Activated T-cell treated with anti-CD3 and anti-CD28 coated beads for 48 hours (primary cell): ENCODE measurements at places on chromosomes 13 and 19.

DNA sequence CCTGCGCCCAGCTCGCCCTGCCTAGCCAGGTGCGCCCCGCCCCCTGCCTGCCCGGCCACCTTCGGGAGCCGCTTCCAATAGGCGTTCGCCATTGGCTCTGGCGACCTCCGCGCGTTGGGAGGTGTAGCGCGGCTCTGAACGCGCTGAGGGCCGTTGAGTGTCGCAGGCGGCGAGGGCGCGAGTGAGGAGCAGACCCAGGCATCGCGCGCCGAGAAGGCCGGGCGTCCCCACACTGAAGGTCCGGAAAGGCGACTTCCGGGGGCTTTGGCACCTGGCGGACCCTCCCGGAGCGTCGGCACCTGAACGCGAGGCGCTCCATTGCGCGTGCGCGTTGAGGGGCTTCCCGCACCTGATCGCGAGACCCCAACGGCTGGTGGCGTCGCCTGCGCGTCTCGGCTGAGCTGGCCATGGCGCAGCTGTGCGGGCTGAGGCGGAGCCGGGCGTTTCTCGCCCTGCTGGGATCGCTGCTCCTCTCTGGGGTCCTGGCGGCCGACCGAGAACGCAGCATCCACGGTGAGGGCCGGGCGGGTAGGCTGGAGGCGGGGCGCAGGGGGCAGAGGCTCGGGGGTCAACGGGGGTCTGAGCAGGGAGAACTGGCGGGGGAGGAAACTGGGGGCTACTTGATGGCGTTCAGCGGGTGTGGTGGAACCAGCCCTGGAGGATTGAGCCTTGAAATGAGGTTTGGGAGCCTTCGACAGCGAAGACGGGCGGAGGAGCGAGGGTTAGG is at the start of gene SPINT2:
Gene SPINT2 (plus strand): TSS at position 88 of the 727 bp plus-strand sequence. CDS start 320 bp downstream, at position 408.
- peak; percentile 42 for DNase-seq

GRCh38 chr19:10878253-10878652 is 6.9 kb downstream of the CARM1 start:
- no peak for DNase-seq

DNA sequence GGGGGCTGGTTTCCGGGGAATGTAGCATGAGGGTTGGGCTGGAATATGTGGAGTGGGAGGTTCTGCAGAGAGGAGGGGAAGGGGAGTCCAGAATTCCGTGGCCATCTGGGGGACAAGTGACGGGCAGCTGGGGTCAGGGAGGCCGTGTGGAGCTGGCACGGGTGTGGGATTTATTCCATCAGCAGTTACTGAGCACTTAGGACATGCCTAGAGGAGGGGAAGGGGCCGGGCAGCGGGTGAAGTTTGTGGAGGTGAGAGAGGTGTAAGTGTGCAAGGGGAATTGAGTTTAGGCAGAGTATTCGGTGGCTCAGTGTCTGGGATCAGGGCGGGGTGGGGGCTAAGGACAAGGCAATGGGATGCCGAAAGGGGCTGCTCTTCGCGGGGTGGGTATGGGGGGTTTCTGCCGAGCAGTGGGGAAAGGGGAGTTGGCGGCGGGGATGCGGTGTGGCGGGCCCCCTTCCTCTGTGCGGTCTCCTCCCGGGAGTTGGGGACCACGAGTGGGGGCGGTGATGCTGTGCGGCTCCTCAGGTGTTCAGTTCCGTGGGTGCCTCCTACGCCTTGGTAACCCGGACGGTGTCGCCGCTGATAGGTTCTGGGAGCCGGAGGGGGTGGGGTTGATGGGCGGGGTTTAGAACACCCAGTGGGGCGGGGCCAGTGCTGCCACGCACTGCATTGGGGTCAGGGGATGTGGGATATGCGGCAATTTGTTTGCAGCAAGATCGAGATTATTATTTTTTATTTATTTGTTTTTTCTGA is 5.4 kb downstream of the CCDC61 start:
- peak; percentile 52 for DNase-seq

- DNase-seq, result no peak
Measured at GRCh38 chr19:40517248-40517647, 50.4 kb downstream of the SPTBN4 start.

DNA sequence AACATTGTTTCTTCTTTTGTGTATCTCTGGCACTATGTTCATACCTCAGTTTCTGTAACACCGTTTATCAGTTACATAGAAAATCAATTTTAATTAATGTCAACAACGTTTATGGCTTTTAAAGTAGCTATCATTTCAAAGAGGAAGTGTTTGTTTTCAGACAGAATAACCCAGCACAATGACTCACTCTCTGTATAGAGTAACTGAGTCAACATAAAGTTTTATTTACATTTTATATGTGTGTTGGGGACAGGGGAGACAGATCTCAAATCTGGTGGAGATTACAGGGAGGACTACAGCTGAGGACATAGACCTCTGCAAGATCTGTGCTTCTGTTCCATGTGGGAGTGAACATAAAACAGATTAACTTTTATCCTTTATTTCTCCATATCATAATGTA is 2590.1 kb downstream of the PCDH9 start:
- DNase-seq, result no peak

GRCh38 chr13:33125821-33126570 is 109.8 kb downstream of the KL start:
- DNase-seq, result no peak

DNA sequence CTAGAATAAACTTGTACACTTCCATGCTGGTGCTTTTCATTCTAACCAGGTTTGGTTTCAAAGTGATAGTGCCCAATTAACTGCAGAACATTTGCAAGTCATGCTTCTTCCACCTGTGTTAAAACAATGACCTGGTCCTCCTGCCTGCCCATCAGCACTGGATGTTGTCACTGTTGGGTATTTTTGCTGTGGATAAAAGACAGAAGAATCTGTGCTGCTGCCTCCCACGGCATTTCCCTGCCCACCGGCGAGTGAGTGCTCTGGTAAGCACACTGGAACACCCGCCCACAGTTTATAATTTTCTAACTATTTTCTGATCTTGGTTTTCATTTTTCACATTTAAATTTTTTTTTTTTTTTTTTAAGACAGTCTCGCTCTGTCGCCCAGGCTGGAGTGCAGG is 2.3 kb upstream of the AKAP8 start:
- no peak for DNase-seq

DNA sequence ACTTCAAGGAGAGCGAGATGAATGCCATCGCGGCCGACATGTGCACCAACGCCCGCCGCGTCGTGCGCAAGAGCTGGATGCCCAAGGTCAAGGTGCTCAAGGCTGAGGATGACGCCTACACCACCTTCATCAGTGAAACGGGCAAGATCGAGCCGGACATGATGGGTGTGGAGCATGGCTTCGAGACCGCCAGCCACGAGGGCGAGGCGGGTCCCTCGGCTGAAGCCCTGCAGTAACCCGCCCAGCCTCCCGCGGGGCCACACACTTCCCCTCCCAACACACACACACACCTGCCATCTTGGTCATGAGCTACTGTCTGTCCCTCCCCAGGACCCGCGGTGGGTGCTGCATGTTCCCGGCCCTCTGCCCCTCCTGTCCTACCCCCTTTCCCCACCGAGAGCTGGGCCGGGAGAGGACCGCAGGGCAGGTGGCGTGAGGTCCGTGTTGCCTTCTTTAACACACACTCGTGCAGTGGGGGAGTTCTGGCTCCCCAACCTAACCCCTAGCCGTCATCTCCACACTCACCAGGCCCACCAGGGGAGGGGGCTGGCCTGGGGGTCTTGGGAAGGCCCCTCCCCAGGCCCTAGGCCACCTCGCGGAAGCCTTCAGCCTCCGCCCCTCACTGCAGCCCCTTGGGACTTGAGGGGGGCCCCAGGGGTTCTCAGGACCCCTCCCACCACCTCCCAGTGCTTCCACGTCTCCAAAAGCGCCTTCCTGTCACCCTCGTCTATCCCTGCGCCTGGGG is 11.8 kb downstream of the STX10 start:
- DNase-seq, result no peak

DNA sequence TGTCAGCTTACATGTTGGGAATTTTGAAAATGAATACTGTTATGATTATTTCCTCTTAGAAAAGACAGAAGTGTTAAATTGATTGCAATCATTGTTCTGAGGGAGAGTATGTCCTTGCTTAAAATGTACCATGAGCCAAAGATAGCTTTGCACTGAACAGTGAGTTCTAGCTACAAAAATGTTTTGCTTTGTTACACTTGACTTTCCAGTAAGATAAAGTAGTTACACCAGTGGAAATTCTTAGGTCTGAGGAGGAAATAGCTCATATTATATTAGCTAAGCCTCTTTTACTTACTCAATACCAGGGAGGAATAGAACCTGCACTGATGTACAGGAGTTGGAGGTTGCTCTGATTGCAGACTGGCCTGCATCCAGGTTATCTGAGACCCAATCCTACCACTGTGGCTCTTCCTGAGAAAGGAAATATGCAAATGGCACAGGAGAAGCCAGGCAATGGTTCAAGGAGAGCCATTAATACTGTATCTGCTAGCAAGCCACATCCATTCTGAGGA is 53.0 kb upstream of the FBXL3 start:
- no peak for DNase-seq

GRCh38 chr13:78660495-78660857 is 1.5 kb upstream of the OBI1 start:
- no peak for DNase-seq

- no peak for DNase-seq
Measured at GRCh38 chr13:30998136-30999088, 66.0 kb downstream of the TEX26 start.

- no peak for DNase-seq
Measured at GRCh38 chr19:43599635-43600295, 3.4 kb downstream of the ZNF576 start.

DNA sequence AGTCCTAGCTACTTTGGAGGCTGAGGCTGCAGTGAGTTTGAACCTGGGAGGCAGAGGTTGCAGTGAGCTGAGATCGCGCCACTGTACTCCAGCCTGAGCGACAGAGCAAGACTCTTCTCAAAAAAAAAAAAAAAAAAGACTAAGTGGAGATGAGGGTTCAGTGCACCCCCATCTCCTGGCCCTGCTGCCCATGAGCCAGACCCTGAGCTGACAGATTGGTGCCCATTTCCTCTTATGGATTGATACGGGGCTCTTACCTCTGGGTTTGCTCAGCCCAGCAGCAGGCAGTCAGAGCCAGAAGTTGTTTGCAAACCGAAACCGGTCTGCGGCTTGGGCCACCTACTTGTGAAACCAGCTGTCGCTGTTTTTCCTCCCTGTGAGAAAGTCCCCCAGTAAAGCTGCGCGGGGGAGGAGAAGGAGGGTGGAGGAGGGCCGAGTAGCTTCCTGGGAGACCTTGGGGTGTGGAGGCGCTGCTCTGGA is 36.9 kb downstream of the ARRDC2 start:
- peak; percentile 82 for DNase-seq

DNA sequence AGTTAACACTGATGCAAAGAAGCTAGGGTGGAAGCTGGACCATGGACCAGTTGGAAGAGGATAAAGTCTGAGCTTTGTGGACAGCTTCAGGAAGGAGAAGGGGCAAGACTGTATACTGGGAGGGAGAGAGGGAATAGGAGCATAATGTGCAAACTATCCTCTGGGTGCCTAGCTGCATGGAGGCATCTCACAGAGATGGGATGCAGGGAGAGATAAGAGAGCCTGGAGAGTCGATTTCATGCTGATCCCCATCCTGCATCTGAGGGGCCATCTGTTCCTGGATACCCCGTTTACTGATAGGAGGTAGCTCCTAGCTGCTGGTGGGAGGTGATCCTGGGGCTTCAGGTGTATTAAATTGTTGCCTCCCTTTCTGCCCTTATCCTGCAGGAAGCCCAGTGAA is 8.8 kb downstream of the CYP4F3 start:
- no peak for DNase-seq

DNA sequence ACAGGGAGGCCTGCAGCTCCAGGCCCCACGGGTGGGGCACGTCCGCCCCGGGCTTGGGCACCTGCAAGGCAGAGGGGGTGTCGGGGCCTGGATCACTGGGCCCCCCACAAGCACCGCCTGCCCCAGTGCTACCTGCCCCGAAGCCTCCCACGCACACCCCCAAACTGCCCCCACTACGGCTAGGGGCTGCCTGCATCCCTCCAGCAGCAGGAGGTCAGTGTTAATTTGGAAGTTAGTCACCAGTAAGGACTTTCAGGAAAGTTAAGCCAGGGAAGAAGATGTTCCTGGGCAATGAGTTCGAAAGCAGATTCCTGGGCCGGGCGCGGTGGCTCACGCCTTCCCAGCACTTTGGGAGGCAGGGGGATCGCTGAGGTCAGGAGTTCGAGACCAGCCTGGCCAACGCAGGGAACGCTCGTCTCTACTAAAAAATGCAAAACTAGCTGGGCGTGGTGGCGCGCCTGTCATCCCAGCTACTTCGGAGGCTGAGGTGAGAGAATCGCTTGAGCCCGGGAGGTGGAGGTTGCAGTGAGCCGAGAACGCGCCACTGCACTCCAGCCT is 5.5 kb downstream of the PEAK3 start:
- no peak for DNase-seq

- DNase-seq, result no peak
Measured at GRCh38 chr13:111031531-111031961, 83.6 kb upstream of the ARHGEF7 start.

DNA sequence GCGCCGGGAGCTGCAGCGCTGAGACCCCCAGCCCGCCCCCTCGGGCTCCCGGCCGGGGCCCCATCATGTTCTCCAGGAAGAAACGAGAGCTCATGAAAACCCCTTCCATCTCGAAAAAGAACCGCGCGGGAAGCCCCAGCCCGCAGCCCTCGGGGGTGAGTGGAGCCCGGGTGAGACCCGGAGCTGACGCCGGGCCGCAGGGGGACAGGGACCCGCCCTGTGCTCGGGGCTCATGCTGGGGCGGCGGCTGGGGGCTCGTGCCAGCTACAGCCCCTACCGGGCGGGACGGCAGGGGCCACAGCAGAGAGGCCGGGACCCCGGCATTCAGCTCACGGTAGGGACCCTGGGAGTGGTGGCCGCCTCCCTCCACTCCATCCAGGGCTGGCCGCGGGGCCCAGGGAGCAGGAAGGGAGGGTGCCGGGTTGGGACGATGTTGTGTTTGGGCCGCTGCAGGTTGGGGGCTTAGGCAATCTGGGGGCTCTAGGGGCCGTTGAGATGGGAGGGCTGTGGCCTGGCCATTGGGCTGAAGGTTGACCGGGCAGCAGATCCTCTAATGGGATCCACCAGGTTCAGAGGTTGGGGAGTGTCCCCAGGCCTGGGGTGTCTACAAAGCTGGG is 482 bp downstream of the ARHGAP45 start:
- no peak for DNase-seq

DNA sequence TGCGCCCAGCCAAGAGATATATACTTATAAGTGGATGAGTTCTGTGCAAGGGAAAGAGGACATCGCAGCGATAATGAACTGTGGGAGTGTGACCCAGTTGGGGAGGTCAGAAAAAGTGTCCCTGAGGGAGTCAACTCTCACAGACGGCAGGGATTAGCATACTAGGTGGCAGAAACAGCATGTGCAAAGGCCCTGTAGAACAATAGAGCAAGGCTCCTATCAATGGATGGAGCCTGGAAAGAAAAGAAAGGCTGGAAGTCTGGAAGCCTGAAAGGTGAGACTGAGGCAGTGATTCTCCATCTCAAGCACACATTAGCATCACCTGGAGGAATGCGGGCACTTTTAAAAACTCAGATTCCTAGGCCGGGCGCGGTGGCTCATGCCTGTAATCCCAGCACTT is 21.4 kb upstream of the TNFSF14 start:
- no peak for DNase-seq
